ENCODE measurements at places on chromosomes 5 and 9. TPM values are rescaled to one million over a fixed set of nuclear protein-coding genes. Genes with fewer than 3 reads are reported as not detected.
A peak's percentile ranks its signal among the peaks of the same experiment; 100 is the strongest.

GRCh38 chr5:42854795-42855194, 43.1 kb upstream of the SELENOP start:
- no peak for DNase-seq

DNA sequence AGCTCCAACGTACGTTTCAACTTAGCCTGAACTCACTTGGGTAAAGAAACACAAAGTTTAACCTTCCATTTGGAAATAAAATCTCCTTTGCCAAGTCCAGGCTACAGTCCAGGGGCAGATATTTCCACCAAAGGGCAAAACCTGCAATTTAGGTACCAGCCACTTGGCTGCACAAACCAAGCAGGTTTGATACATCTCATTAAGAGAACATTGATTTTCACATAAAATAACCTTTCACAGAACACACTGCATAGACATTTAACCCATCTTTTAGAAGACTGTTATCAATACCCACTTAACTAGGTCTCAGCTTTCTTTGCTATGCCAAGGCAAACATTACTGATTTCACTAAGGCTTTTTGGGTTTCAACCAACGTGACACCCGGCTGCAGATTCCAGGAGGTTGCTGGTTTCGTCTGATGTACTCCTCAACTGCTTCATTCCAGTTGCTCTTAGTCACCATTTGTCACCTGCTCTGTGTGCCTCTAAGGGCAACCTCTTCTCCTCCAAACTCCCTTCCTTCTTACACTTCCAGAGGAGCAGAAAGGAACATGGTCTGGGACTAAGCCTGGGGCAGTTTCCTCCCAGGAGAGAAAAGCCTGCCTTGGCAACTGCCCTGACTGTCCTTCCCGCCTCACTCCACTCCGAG, 67.1 kb downstream of the EPB41L4B start:
- no peak for DNase-seq

The SHB gene
- 20.3 TPM for total RNA-seq

DNA sequence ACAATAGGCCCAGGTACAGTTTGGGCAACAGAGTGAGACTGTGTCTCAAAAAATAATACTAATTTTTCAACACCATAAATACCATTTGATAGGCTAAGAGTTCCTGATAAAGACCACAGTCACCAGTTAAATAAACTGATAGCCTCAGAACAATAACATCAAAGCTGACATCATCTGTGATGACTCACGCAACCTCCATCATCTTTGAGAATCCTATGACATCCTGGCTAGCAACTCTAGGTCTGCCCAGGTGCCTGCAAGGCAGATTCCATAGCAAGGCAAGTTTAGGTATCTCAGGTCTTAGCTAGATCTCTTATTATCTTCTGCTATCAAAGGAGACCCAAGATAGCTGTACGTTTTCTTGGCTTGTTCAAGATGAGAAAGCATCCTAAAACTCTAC, 30.5 kb upstream of the UBAP2 start:
- no peak for DNase-seq

The PGM5 gene
- total RNA-seq, result 258 TPM

DNA sequence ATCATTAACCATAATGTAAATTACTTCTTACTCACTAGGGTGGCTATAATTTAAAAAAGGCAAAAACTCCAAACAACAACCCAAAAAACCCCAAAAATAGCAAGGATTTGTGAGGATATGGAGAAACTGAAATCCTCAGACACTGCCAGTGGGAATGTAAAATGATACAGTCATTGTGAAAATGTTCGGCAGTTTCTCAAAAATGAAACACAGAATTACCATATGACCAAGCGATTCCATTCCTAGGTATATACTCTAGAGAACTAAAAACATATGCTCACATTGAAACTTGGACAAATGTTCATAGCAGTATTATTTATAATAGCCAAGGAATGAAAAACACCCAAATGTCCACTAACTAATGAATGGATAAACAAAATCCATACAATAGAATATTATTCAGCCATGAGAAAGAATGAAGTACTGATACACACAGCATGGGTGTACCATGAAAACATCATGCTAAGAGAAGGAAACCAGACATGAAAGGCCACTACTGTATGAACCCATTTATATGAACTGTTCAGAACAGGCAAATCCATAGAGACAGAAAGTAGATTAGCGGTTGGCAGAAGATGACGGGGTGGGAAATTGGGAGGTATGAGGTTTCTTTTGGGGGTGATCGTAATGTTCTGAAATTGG, 119.1 kb downstream of the MAPKAP1 start:
- DNase-seq, result no peak

- DNase-seq, result no peak
Measured at GRCh38 chr5:124745007-124745927, 1.2 kb downstream of the ZNF608 start.

DNA sequence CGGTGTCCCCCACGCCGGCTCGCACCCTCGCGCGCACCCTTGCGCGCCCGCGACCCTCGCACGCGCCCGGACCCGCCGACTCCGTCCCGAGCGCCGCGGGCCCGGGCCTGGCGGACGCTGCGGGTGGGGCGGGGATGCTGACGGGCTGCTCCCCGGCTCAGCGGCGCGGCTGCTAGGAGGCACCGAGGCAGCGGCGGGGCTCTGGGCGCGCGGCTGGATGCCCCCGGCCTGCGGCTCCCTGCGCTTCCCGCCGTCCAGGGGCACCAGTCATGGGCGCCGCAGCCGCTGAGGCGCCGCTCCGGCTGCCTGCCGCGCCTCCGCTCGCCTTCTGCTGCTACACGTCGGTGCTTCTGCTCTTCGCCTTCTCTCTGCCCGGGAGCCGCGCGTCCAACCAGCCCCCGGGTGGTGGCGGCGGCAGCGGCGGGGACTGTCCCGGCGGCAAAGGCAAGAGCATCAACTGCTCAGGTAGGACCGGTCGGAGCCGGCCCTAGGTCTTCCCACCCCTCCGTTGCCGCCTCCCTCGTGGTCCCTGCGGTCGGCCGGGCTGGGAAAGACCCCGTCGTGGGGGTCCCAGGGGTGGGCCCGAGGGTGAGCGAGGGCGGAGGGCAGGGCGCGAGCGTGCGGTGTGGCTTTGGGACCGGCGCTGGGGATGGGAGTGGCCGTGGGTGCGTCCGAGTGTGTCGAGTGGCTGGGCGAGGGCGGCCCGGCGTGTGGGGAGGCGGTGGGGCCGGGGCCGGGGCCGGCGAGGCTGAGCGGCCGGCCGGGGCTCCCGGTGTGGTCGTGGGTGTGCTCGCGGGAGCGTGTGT, 530 bp downstream of the TMEFF1 start:
- peak; percentile 24 for DNase-seq

- DNase-seq, result no peak
Measured at GRCh38 chr9:97954550-97954989, 16.6 kb upstream of the HEMGN start.

The SLC24A2 gene
- not detected for total RNA-seq

The KCNT1 gene
- 1.2 TPM for total RNA-seq

The ANKH gene
- total RNA-seq, result 138 TPM

DNA sequence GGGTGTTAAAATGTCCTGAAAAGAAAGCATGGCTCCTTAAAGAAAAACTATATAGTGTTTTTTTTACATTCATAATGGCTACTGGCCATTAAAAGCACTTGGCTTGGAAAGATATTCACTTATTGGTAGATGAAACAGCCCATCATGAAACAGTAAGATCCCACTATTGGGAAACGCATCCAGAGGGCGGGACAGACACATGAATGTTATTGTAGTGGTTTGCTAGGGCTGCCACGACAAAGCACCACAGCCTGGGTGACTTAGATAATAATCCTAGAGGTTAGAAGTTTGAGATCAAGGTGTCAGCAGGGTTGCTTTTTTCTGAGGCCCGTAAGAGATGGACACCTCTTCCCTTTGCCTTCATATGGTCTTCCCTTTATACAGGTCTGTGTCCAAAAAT, 139.4 kb upstream of the ANKH start:
- no peak for DNase-seq

GRCh38 chr9:95425910-95426551, 90.7 kb downstream of the PTCH1 start:
- no peak for DNase-seq

The IL4 gene
- total RNA-seq, result not detected

The SNCAIP gene
- total RNA-seq, result 3.2 TPM

DNA sequence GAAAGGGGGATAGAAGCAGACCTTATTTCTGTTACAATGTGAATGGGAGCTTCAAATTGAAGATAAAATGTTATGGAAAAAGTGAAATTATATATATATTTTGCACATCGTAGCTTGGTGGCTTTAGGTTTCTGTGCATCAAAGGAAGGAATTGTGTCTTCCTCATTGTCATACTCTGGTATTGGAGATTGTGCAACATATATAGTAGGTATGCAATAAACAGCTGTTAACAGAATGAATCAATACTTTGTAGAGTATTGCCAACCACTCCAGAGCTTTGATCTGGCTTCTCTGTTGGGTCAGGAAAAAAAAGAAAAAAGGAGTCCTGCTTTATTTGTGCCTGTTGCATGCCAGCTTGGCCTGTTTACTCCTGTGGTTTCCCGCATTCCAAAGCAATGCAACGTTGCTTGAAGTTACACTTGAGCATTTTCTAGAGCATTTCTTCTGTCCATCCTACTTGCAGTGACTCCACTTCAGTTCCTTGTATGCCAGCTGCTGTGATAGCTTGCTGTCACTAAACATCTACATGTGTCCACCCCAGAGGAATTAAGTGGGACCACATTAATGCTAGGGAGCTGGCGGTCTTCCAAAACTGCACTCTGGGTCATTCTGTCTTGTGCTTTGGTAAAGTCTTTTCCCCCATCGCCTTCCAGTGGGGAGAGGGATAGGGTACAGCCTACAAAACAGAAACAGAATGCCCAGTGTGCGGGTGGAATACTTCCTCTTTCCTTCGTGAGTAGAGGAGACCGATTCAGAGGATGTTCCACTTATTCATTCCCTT, 62.0 kb upstream of the MEF2C start:
- no peak for DNase-seq

The FBXW5 gene
- total RNA-seq, result 130 TPM

DNA sequence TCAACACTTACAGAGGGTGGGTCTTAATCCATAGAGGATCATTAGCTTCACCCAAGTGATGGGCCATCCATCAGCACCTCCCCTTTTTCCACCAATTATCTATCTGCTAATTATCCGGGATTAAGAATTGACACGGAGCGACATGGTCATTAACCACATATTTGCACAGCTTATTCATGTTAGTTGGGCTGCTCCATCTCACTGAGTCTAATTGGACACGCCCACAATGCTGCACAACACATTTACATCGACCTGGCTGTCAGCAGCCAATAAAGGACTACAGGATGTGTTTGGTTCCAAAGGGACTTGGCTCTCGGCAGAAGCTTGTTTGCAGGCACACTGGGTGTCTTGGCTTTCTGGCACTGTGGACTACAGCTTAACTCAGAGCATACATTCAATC, 21.6 kb downstream of the FOXE1 start:
- DNase-seq, result no peak

- DNase-seq, result no peak
Measured at GRCh38 chr9:72315510-72316311, 49.3 kb downstream of the ZFAND5 start.

- DNase-seq, result no peak
Measured at GRCh38 chr9:127873223-127873691, 4.2 kb downstream of the AK1 start.

DNA sequence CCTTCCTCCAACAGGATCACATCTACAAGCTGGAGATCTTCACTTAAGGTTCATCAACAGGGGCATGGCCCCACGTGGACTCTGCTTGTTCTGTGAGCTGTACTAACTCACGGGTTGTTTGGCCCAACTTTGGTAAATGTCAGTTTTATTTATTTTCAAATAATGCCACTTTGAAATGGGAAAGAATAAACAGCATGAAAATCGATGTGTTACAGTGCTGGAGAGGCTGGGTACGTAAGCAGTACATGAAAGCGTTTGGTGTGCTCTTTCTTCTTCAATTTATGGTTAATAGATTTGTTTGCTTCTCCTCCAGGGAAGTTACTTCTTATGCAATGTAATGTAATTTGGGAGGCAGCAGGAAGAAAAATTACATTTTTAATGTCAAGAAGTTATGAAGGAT, 389.9 kb upstream of the DAP start:
- no peak for DNase-seq

- DNase-seq, result no peak
Measured at GRCh38 chr9:116075191-116075590, 78.4 kb upstream of the PAPPA start.

- no peak for DNase-seq
Measured at GRCh38 chr5:67378256-67378655, 181.7 kb upstream of the CD180 start.

DNA sequence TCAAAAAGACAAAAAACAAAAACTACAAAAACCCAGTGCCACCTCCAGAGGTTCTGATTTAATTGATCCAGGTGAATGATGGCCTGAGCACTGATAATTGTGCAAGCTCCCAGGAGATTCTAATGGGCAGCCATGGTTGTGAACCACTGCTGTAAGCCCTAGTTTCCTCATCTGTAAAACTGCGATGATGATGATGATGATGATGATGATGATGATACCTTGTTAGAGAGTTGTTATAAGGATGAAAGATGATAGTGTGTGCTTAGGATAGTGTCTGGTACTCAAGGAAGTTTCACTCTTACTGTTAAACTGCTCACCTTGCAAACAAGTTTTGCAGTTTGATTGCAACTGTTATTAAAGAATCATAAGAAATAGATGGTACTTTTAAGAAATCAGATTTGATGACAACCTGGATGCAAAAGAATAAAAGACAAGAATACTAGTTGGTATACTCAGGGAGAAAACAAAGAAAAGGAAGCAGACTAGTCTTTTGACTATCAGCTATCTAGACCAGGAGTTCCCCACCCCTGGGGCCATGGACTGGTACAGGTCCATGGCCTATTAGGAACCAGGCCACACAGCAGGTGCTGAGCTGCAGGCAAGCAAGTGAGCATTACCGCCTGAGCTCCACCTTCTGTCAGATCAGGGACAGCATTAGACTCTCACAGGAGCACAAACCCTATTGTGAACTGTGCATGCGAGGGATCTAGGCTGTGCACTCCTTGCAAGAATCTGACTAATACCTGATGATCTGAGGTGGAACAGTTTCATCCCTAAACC, 98.0 kb downstream of the OR2K2 start:
- DNase-seq, result no peak

- no peak for DNase-seq
Measured at GRCh38 chr5:109324351-109324750, 85.4 kb downstream of the PJA2 start.

The CARTPT gene
- not detected for total RNA-seq

DNA sequence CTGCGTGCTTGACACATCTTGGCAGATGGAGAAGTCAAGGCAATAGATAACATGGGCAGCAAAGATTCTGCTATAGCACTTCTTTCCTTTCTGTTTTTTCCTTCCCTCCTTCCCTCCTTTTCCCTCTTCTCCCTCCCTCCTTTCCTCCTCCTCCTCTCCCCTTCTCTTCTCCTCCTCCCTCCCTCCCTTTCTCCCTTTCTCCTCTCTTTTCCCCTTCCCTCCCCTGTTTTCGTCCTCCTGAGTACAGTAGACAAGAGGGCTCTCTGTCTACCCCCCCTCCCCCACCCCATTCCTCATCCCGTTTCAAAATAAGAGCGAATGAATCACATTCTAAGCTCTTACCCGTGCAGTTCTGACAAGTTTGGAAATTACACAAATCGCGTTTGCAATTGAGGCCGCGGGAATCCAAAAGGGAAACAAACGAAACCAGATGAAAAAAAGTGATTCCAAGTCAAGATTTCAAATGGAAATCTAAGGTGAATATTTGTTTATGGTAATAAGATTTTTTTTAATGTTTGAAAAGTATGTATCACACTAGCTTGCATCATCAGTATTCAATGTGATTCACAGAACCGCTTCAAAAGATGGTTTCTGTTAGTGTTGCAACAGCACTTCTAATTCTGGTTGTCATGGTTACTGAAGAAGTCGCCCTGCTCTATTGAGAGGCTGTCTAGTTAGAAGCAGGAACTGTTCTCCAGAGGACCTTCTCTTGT, 1.3 kb downstream of the NIM1K start:
- peak; percentile 29 for DNase-seq

All from left cardiac atrium (tissue), 4 donors.